Stimulated activated CD8-positive, alpha-beta memory T cell treated with anti-CD3 and anti-CD28 coated beads, Interleukin-4, amount 100 ng/mL, for 24 hours (primary cell): ENCODE measurements at places on chromosomes 12 and 14.

DNA sequence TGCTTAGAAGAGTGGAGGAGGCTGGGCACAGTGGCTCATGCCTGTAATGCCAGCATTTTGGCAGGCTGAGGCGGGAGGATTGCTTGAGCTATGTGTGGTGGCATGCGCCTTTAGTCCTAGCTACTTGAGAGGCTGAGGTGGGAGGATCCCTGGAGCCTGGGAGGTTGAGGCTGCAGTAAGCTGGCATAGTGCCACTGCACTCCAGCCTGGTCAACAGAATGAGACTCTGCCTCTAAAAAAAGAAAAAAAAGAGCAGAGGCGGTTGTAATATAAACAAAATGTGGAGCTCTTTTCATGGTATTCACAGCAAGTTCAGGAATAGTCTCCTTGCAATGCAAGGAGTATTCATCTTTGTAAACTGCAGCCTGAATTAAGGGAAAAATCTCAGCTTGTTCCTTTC is 27.2 kb downstream of the ARID2 start:
- DNase-seq, result no peak

GRCh38 chr12:53907103-53907502 is 31.5 kb upstream of the HOXC13 start:
- DNase-seq, result no peak

GRCh38 chr14:105881021-105881930 is 354.9 kb downstream of the TMEM121 start:
- no peak for DNase-seq

GRCh38 chr12:122004633-122005071 is 17.0 kb upstream of the BCL7A start:
- DNase-seq, result no peak

- DNase-seq, result no peak
Observed at GRCh38 chr14:28656704-28657255, 109.8 kb upstream of the FOXG1 start.

GRCh38 chr12:81450920-81451739 is 308.0 kb downstream of the PPFIA2 start:
- no peak for DNase-seq

DNA sequence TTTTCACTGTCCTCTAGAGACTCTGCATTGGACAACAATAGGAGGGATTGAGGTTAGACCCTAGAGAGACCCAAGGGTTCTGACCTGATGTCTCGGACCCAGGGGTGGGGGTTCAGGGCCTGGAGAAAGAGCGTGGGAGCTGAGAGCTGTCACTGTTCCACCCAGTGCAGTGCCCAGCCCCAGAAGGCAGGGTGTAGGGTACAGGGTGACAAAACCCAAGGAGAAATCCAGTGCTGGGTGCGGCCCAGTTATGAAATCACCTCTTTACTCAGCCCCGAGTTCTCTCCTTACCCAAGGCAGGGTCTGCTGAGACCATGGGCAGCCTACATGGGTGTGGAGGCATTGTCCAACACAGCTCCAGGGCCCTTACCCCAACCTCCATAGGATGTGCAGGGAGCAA is 2.6 kb downstream of the AQP2 start:
- DNase-seq, result no peak

- DNase-seq, result no peak
Observed at GRCh38 chr12:50110127-50110761, 1.8 kb upstream of the COX14 start.

GRCh38 chr14:38039496-38039895 is 168.2 kb upstream of the SSTR1 start:
- no peak for DNase-seq

DNA sequence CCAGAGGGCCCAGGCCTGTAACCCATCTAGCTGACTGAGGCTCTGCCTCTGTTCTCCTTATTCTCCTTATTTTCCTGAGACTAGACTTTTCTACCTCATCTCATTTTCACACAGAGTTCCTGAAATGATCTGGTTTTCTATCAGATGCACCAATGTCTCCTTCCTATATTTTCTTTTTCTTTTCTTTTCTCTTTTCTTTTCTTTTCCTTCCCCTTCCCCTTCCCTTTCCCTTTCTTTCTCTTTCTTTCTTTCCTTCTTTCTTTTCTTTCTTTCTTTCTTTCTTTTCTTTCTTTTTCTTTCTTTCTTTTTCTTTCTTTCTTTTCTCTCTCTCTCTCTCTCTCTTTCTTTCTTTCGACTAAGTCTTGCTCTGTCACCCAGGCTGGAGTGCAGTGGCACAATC is 3.0 kb upstream of the CCDC184 start:
- no peak for DNase-seq

GRCh38 chr12:58750484-58750883 is 169.8 kb downstream of the LRIG3 start:
- no peak for DNase-seq
